ENCODE measurements at places on chromosomes 5 and 9.

GRCh38 chr9:108972626-108973209 is 38.5 kb downstream of the ABITRAM start:
- DNase-seq, result no peak

- DNase-seq, result no peak
Measured at GRCh38 chr5:33403187-33403586, 37.6 kb upstream of the TARS1 start.

GRCh38 chr5:131416729-131417128 is 152.9 kb downstream of the CDC42SE2 start:
- no peak for DNase-seq

DNA sequence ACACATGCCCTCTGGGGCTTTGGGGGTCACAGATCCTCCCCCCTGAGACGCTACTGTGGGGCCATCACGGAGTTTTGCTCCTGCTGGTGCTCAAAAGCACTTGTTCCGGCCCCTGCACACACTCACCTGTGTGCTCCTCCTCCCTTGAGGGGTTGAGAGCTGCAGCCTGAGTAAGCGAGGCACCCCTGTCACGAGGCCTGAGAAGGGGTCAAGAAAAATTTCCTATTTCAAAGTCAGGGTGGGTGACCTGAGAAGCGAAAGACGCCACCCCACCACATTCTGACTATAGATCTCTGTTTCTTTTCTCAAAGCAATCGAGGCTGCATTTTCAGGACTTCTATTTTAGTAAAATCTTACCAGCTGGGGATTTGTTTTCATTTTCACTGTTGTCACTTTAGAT is 138.5 kb downstream of the DCP2 start:
- DNase-seq, result no peak
